ENCODE measurements at places on chromosomes 16 and 17.
A peak's percentile ranks its signal among the peaks of the same experiment; 100 is the strongest.

GRCh38 chr16:9016824-9017223 lies 53.1 kb upstream of the USP7 start:
- DNase-seq = no peak

GRCh38 chr17:18117533-18117932 lies 9.0 kb downstream of the MYO15A start:
- no peak for DNase-seq

GRCh38 chr17:6450926-6451832 lies 6.9 kb downstream of the PIMREG start:
- DNase-seq = peak; percentile 69

DNA sequence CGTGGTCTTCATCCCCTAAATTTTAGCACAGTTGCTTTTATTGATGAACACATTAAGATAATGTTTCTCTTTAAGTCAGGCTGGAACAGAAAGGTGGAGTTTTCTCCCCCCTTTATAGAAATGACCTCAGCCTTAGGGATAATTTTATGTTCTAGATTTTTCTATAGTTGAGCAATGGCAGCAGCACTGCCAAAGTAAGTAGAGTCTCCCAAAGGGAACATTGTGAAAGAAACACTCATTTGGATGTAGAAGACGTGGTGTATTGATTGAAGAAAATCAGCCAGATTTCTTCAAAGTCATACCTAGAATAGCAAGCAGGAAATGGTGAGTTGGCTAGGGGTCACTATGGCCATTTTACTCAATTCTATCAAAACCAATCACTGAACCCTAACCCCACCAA lies 122.5 kb downstream of the DNAH9 start:
- no peak for DNase-seq

DNA sequence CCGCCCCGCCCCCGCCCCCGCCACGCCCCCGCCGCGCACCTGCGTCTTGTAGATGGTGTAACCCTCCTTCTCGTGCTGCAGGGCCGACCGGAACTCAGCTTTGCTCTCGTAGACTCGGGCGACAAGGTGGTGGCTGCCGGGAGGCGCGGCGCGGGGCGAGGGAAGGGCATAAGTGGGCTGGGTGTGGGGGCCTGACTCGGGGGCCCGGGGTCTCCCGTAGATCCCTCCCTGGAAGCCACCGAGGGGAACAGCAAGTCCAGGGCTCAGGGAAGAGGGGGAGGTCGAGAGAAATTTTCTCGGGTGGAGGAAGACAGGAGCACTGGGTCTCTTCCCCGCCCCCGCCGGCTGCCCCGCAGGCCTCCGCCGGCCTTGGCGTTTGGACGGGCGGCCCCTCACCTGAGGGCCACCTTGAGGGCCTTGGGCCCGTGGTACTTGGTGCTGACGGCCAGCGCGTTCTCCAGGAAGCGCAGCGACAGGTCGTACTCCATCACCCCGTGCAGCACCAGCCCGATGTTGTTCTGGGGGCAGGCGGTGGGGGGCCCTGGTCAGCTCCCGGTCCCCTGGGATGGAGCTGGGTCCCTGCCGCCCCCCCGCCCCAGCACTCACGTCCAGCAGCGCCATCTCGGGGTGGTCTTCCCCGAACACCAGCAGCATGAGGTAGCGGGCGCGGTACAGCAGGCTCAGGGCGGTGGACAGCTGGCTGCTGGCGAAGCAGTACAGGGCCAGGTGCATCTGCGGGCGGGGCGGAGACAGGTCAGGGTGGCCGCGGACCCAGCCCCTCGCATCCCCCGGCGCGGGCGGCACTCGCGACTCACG lies 19.4 kb downstream of the CLUH start:
- no peak for DNase-seq

DNA sequence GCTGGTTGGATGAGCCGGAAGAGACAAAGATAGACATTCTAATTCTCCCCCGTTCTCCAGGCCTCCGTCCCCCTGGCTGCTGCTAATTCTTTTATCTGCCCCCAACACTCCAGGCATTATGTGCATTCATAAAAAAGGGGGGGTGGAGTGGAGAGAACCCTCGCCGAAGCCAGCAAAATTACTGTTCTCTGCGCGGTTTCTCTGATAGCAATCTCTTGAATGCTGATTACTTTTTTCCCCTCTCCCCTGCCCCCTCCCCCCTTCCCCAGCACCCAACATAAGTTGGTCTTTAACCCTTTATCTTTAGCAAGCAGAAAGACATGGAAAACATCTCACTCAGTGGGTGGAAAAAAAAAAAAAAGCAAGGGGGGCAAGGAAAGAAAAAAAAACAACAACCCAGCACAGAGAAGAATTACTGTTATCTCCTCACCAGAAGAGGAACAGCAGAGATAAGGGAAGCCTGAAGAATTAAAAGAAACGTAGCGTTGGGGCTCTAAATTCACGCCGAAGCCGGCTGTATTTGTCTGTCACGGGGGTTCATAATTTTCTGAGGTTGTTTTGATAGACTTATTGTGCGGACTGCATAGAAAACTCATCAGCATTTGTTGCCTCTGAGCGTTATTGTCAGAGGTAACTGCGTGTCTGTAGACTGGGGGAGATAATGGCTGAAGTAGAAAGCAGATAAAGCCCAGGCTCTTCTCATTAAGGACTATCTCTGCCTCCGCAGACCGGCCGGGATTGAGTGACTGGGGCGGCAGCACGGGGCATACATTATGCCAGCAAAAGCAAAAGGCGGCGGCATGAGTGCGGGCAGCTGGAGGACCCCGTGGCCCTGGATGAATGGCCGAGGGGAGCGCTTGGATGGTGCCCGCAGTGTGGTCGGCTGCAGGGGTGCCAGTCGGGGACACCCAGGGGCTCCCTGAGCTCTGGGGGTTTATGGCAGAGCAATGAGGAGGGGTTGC lies 126.9 kb downstream of the MRM1 start:
- peak; percentile 88 for DNase-seq

DNA sequence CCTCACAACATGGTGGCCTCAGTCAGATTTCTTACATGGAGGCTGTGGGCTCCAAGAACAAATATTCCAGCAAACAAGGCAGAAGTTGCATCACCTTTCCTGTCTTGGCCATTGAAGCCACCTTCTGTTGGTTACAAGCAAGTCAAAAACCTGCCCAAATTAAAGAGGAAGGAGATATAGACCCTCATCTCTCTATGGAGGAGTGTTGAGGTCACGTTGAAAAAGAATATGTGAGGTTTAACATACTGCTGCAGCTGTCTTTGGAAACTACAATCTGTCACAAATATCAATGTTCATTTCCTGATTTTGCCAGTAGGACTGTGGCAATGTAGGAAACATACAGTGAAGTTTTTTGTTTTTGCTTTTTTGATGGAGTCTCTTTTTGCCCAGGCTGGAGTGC lies 211.4 kb downstream of the COPRS start:
- DNase-seq = no peak

- no peak for DNase-seq
Measured at GRCh38 chr16:27241658-27242057, 26.9 kb downstream of the NSMCE1 start.

DNA sequence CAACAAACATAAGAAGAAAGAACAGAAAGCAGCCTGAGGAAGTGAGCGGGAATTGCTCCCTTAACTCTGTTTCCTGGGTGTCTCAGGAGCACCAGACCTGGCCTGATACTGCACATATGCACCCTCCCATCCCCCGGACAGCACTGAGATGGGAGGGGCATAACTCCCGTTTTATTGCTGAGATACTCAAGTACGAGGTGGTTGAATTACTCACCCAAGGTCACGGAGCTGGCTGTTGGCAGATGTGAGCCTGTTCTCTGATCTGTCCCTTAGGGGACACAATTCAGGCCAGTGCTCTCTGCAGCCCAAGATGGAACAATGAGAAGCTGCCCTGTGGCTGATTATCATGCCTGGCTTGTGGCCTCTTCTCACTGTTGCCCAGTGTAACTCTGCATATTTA lies 9.1 kb upstream of the MED9 start:
- no peak for DNase-seq

GRCh38 chr16:73011926-73012325 lies 36.0 kb downstream of the ZFHX3 start:
- no peak for DNase-seq

GRCh38 chr16:73071131-73071940 lies 23.4 kb upstream of the ZFHX3 start:
- peak; percentile 38 for DNase-seq

- DNase-seq = peak; percentile 25
Measured at GRCh38 chr17:57407287-57408070, 151.2 kb downstream of the MSI2 start.

GRCh38 chr17:49694847-49695697 lies 12.7 kb downstream of the SLC35B1 start:
- DNase-seq = no peak

GRCh38 chr17:32461853-32462617 lies 17.7 kb downstream of the PSMD11 start:
- DNase-seq = peak; percentile 83

DNA sequence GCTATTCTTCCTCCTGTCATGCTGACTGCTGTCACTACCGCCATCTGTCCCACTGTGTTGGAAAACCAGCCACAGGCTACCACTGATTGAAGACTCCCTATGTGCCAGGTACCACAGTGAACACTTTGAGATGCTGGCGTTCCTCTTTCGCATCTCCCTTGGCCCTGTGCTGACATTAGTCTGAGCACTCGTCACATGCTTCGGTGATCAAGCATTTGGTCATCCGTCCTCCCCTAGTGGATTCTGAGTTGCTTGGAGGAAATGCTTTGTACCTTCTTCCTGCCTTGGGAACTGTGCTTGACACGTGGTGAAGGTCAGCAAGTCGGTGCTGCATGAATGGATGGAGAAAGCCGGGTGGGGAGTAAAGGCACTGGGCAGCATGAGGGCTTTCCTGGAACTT lies 260.1 kb downstream of the SNX29 start:
- no peak for DNase-seq

- no peak for DNase-seq
Measured at GRCh38 chr17:77441130-77441920, 300.6 kb downstream of the SEC14L1 start.

DNA sequence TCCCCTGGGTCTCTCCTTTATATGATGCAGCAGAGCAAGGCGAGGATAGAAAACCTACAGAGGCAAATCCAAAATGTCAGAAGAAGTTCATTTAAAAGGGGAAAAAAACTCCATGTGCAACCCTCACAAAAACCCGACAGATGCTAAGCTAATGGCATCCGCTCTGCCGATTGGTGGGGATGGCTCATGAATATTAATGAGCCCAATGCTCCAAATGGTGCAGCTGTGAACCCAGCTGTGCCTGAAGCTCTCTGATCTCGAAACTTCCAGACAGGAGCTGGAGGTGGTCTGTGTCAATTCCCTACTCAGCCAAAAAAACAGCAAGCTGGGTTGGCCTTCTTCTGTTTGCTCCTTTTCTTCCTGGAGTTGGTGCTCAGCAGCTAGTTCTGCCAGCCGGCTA lies 15.5 kb downstream of the SNX11 start:
- DNase-seq = no peak

Data from HAP-1 (cell line).